ENCODE measurements at places on chromosomes 12 and 14.
A peak's percentile ranks its signal among the peaks of the same experiment; 100 is the strongest.

DNA sequence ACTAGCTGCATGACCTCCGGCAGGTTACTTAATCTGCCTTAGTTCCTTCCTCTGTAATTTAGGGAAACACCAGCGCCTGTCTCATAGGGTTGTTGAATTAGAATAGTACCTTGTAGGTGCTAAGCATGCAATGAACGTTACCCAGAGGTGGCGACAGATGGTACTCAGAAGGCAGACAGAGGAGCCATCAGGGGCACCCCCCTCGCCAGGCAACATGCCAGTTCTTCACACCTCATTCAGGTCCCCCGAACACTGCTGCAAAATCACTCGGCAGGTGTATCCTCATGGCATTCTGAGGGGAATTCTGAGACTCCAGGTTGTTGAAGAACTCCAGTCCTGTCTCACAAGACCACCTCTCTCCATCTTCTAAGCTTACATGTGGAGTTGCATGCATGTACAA, 10.1 kb downstream of the ISM2 start:
- DNase-seq, result no peak

DNA sequence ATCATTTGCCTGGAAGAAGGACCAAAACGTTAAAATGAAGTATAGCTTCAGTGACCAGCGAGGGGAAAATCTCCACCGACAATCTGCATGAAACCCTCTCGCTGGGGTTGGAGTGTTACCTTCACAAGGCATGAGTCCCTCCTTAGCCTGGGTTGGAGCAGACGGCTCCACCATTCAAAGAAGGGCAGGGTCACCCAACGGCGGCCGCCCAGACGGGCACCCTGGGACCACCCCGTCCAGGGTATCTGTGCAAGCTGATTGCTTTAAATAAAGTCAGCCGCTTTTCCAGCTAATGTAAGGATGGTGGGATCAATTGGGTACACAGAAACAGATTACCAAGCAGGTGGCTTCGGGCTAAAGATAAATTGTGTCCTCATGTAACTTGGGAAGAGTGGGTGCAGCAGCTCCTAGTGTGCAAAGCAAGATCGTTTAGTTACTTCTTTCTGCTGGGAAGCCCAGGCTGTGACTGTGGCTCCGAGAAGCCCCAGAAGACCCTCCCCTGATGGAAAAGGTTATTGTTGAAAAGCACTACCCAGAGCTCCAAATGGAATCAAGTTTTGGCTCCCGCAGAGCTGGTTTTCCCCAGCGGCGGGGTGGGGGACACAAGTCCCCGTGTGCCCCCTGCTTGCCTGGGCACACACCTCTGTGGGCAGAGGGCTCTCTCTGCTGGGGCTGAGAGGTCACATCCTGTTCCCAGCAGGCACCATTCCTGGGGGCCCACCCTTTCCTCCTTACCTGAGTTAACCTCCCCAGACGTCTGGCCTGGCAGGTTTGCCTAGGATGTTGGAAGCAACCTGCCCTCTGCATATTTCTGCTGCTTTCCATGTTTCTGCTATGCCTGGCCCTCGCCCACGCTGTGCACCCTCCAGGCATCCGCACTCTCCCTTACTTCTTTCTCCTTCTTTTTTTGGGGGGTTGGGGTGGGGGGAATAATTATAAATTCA, 318.6 kb upstream of the DIO3 start:
- no peak for DNase-seq

- DNase-seq, result no peak
Measured at GRCh38 chr14:88196925-88197324, 126.1 kb downstream of the KCNK10 start.

- DNase-seq, result no peak
Measured at GRCh38 chr14:23106747-23107045, 1.9 kb upstream of the CIROP start.

DNA sequence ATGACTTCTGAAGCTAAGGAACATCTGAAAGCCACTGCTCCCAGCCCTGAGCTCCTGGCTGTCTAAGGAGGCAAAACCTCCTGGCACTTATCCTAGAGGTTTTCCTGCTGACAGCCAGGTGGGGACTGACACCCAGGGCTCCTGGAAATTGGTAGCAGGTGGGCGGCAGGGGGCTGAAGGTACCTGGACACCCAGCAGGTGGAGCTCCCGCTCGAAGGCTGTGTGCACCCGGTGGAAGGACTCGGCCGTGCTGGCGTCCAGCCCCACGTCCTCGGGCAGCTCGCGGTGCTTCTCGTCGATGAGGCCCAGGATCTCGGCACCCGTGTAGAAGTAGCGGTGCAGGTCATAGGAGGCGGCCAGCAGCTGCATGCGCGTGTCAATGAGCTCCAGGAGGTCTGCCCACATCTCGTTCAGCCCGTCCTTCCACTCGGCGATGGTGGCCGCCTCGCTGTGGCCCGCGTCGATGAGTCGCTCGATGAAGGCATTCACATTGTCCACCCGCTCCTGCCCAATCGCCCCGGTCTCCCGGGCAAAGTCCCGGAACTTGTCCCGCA, 68.2 kb downstream of the PLEKHG3 start:
- no peak for DNase-seq

DNA sequence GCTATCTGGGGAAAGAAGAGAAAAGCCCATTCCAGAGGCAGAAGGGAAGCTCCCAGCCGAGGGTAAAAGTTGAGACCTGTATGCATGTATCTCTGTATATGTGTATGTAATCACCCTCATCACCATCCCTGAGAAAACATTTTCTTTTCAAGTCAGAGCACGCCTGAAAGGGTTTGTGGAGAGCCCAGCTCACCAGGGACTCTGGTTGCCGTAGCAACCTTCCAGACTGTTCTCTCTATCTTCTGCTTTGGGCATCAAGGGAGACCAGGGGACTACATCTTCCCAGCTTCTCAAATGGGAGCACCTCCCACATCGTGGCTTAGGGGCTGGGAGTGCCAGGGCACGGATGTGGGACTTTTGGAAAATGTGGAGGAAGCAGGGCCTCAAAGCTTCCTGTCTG, 93.5 kb downstream of the GALNT8 start:
- DNase-seq, result no peak

- DNase-seq, result no peak
Measured at GRCh38 chr12:98274430-98275130, 240.8 kb upstream of the TMPO start.

DNA sequence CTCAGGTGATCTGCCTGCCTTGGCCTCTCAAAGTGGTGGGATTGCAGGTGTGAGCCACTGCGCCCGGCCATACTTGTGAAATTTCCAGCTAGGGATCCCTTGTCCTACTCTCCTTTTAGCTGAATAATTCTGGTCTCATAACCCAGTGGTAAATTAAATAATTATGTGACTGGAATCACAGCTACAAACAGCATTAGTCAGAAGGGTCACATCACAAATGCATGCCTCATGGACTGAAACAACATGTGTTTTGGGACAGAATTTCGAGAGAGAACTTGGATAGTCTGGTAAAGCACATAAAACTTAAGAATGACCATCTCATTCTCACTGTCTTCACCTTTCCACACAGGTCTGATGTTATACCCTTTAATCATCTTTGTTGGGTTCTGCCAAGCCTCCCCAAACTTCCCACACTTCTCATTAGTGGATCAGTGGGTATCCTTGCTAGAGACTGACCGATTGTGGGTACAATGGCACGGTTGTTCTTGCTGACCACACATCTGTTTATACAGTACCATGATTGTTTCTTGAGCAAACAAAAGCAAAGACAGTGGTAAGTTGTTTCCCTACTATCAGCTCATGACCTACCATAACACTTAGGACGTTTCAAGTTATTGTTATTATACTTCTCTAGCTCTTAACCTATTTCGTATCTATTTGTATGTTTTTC, 5.1 kb downstream of the GPRC5D start:
- DNase-seq, result peak; percentile 16

DNA sequence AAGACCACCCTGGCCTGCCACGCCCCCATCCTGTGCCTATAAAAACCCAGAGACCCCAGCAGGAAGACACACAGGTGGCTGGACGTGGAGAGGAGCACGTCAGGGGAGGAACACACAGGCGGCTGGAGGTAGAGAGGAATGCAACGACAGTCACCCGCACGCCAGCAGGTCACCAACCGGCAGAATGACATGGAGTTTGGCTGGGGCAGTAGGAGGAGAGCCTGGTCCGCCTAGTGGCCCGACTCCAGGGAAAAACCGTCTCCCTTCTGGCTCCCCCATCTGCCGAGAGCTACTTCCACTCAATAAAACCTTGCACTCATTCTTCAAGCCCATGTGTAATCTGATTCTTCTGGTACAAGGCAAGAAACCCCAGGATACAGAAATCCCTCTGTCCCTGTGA, 62.7 kb upstream of the KCNH3 start:
- DNase-seq, result no peak

GRCh38 chr14:94893411-94894160, 123.7 kb upstream of the GSC start:
- DNase-seq, result no peak

DNA sequence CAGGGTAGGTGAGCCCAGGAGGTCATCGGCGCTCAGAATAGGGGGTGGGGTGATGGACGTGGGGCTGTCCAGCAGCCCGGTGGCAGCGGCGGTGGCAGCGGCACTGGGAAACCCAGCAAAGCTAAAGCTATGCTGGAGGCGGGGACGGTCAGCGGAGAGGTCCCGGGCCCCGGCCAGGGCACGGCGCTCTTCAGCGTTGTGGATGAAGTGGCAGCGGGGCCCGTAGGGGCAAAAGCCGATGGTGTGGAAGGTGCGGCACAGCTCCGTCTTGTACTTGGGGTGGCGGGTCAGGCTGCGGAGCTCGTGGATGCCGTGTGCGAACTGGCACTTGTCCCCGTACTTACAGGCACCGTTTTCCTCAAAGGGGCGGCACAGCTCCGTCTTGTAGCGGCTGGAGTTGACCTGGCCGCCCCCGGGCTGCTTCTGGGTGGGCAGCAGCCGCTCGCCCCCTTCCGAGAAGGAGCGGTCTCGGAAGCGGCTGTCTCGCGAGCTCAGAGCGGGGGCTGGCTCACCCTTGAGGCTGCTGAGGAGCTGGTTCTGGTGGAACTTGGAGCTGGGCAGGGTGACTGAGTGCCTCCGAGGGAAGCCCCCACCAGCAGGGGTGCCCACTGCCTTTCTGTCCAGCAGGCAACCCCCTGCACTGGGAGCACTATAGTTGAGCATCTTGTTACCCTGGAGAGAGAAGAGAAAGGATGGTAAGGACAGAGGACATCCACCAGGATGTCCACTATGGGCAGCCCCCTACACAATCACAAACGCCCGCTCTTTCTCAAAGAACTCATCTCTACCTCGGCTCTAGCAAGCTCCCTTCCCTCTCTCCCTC, 2.8 kb downstream of the ZFP36L1 start:
- DNase-seq, result peak; percentile 61

DNA sequence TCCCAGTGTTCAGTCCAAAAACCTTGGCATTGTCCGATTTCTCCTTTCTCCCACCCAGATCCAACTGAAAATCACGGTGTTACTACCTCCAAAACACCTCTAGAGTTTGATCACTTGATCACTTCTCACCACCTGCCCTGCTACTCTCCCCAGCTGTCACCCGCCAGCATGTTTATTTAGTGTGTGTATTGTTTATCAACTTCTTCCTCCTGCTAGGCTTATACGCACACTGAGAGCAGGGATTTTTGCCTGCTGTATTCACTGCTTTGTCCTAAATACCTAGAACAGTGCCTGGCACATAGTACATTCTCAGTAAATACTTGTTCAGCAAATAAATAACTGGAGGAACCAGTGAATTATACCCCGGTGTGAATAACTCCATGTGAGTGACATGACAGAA, 5.0 kb downstream of the BDKRB1 start:
- no peak for DNase-seq

- peak; percentile 100 for DNase-seq
Measured at GRCh38 chr14:76918782-76919394, 92.7 kb downstream of the LRRC74A start.

GRCh38 chr12:82756303-82756702, 69.6 kb downstream of the TMTC2 start:
- no peak for DNase-seq

DNA sequence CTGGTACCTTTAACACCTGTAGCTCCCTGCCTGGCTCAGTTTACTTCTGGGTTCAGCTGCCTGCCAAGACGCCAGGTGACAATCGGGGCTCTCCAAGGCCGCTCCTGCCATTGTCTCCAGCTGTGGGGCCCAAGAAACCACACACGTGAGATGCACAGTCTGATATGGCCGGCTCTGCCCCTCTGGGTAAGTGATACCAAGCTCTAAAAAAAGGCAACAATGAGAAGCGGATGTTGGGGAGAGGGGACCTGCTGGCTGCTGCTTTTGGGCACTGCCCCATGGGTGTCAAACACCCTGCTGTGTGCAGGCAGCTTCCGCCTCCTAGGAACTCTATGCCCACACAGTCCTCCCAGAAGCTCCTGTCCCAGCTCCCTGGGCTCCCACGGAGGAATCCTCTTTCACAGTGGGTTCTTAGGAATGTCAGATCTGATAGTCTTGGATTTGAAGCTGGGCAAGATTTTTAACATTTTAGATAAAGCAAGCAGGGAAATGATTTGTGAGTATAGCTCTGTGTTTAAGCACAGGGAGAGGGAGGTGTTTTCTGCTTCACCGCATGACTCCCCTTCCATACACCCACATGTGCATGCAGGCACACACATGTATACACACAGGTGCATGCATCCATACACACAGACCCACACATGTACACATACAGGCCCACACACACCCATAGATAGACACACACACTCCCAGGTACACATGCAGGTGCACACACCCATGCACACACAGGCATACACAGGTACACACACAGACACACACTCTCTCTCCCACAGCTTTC, 1135.8 kb downstream of the BCL11B start:
- no peak for DNase-seq

GRCh38 chr14:104111301-104112112, 26.0 kb downstream of the ASPG start:
- no peak for DNase-seq

- no peak for DNase-seq
Measured at GRCh38 chr12:54987611-54988231, 3.2 kb upstream of the TESPA1 start.
